ENCODE measurements at places on chromosomes 2 and 18.

DNA sequence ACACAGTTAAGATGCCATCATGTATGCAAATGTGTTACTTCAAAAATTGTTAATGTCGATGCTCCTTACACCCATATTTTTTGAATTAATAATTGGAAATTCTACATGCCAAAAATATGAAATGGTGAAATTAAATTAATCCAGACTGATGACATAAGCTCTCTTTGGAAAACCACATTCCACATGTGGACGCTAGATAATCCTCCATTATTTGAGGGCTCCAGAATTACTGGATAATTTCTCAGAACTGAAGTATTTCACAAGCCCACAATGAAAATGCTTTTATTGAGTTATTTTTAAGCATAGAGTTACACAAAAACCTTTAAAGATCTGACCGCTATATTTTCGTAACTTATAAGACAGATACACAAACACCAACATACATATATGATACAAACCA lies 47.8 kb downstream of the FARSB start:
- DNase-seq = no peak

DNA sequence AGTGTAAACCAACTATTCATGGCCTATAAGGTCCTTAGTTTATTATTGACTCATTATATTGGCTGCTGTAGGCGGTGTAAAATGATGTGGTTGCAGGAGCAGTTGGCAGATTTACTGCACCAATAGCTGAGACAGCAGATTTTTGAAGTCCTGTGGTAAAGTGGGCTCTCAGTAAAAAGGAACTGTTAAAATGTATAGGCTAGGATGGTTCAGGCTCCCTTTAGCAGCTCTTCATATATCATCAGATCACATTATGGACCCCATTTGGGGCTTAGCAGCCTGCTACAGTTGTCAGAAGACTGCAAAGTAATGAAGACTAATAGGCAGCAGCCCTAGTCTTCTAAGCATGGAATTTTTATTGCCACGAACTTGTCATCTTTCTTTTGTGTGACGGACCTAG lies 27.8 kb downstream of the MTX2 start:
- DNase-seq = no peak

DNA sequence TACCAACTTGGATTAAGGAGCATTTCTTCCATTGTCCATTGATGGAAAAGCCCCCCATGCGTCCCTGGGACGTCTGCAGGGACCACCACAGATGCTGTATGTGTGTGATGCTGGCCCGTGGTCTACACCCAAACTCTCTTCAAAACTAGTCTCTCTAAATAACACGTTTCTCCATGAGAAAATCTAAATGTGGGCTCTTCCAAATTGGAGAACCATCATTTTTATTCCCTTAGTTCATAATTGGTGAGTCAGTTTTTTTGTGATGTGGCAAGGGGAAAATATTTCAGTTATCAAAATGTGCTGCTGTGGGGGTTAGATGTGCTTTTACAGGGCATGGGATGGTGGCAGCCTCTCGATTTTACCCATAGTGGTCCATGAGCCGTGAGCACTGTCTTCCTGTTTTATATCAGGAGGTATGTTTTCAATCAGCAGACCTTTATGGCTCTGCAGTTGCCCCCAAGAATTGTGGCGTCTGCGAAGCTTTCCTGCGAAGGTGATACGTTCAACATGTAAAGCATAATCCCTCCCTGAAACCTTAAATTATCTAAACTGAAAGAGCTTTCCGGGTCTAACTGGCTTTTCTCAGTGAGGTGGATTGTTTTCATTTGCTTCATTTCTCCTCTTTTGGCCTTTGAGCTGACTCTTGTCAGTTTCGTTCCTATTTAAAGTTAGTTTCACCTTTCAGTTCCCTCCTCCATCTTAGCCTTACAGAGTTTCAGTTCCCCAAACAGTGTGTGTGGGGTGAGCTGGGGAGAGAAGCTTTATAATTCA lies 78.4 kb downstream of the SETBP1 start:
- DNase-seq = no peak

- no peak for DNase-seq
These were observed 226.4 kb upstream of the HS6ST1 start for GRCh38 chr2:128545085-128545484.

GRCh38 chr18:63697097-63697660 lies 5.6 kb upstream of the SERPINB11 start:
- no peak for DNase-seq

- no peak for DNase-seq
These were observed 1.1 kb upstream of the KDM3A start for GRCh38 chr2:86439879-86440630.

DNA sequence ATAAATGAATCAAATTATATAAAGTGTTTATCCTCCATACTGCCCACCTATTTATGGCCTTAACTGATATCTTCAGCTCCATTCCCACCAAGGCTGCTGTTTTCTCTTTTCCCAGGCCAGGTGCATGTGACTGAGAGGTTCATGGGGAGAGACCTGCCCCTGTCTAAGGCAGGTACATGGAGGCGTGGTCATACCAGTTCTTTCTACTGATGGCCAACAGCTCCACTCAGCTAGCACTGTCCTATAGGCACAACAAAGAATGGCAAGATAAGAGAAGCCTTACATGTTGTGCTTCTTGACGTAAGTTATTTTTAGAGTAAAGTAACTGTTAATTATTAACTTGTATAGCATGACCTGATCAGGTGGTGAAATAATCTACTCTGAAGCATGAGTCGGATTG lies 16.8 kb downstream of the AKAIN1 start:
- DNase-seq = no peak

DNA sequence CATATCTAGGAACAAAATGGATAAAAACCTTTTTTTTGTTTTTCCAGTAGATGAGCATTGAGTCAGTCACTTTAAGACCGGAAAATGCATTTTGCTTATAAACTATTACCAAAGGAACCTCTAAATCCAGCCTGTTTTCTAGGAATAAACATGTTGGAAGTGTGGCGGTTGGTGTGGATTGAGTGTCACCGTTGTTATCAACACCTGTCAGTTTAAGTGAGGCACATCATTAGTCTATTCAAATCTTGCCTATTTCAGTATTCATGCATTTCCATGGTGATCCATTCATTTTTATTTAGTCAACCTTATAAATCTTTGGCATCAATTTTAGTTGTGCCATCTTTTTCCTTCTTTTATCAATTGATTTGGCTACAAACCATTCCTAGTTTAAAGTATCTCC lies 3.3 kb downstream of the KLHL29 start:
- DNase-seq = no peak

DNA sequence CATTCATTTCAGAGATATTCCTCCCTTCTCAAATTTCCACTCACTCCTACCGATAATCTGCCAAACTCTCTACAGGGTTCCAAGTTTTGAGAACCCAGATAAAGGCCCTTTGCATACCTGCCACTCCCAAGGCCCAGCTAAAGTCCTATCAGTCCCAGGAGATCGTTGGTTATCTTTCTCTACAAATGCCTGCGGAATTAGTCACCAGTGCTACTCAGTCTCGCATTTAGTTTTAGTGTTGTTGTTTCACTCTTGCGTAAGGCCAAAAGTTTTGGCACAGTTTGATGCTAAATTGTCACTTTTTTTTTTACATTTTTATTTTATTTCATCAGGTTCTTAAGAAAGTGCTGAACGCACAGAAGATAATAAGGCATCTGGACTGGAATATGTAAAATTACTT lies 29.2 kb upstream of the SETBP1 start:
- DNase-seq = peak; percentile 38

DNA sequence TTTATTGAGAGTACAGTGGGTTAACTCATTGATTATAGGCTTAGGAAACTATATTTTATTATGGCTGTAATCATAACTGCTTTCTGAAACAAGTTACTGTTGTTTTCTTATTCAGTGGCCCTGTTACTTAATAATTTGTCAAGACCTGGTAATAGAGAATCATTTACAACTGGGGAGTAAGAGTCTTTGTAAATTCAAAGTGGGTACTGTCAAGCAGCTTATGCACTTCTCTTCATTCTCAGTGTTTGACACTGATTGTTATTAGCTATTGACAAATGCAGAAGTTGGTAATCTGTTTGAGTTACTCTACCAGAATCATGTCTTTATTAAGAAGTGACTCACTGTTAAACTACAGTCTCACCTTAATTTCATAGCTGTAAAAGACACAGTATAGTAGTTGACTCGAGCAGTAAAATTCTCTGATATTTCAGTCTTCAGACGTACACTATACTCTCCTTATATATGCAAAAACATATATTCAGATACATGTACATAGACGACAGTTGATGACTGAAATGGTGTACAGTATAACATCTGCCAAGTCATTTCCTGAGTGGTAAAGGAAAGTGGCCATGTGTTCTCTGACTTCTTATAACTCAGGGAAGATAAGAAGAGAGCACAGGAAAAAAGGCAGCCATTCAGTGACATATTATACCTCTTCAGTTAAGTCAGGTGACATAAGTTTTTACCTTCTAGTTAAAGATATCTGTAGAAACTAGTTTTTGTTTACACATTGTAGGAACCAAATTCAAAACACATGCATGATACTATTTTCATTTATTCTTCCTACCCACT lies 36.0 kb upstream of the TTC27 start:
- DNase-seq = no peak

DNA sequence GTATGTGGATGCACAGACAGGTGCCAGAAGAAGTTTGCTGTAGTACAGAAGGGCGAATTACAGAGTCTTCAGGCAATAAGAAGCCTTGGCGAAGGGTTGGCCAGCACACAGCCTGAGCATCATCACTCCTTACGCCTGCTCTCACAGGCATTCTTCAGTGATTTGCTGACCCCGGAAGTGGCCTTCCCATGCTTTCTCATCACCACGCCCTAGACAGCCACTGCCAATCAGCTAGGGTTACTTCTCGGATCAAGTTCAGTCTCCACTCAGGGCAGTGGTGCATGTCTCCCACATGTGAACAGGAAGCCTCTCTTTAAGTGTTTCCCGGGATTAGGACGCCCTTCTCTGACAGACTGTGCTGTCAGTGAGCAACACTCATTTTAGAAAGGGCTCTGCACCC lies 81.8 kb downstream of the C1QL2 start:
- no peak for DNase-seq

GRCh38 chr2:6855860-6856547 lies 9.7 kb downstream of the CMPK2 start:
- no peak for DNase-seq

- DNase-seq = no peak
These were observed 36.7 kb downstream of the TTC39C start for GRCh38 chr18:24051031-24051947.

DNA sequence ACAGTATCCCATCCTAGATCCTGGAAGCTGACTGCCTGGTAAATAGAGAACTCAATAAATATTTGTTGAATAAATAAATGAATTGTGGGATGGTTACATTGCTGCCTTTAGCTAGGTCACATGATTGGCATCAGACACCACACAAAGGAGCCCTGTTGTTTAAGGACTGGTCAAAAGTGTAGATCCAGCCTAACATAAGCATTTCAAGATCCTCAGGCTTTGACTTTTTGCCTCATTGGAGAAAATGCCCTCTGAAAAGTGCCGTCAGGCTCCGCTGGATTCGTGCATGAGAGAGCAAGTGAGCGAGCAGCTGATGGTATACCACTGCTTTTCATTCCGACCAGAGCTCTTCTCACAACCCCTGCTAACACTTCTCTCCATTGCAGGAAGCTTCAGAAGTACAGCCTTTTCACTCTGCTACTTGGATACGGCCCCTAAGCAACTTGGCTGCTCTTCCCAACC lies 1.3 kb upstream of the ZNF24 start:
- no peak for DNase-seq

DNA sequence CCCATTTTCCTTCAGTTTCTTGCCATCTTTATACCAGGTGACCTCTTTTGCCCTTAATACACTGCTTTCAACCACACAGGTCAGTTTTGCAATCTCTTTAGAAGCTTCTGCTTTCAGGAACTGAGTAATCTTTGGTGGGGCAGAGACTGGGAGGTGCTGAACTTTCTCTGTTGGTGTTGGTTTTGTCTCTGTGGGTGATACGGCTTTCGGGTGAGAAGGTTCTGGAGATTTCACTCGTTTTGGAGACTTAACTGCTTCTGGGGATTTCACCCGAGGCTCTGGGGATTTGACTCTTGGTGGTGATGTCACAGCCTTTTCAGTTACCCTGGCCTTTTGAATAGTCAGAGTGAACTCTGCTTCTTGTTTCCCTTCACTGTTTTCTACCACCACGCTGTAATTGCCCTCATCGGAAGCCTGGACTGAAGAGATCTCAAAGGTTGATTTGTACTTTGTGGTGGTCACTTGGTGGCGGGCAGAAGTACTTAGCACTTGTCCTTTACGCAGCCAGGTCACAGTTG lies 50.4 kb downstream of the PLEKHA3 start:
- no peak for DNase-seq

DNA sequence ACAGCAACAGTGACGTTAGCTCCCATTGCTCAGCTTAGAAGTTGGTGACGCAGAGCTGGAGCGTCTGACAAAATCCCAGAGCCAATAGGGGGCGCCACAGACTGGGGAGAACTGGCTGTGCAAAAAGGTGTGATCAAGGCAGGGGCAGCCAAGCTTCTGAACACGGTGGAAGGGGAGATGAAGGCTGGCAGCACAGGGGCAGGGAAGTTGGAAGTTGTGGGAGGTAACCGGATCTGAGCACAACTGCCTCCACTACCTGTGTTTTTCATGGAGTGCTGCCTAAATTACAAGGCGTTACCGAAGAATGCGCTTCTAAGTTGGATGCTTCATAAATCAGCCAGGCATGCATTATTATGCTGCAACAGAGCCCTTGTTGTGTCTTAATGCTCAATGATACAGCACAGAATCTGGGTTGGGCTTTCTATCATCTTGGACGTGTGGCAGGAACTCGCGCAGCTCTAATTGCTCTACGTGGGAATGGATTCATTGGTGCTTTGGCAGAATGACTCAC lies 370.0 kb downstream of the SLC4A3 start:
- DNase-seq = peak; percentile 35

DNA sequence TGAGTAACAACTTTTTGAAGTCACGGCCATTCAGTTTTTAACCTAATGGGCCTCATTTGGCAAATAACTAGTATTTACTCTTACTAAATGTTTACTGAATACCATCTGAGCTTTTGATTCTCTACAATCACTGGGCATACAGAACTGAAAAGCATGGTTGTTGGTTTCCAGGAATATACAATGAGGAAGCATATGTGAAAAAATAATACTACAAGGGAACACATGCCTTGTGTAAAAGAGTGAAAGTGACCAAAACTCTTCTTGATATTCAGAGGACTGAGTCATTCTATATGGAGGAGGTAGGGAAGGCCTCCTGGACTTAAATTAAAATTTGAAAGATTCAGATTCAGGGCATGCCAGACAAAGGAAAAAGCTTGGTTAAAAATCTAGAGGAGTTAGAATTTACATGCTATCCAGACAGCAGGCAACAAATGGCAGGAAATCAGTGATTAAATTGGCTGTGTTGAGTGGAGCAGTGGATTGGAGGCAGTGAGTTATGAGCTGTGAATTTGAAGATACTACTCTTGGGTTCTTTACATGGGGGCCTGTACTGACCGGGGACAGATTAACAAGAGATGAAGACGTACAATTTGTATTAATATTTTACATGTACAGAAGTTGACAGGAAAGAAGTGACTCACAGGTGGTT lies 53.6 kb upstream of the NRXN1 start:
- no peak for DNase-seq

- DNase-seq = no peak
These were observed 4.2 kb downstream of the IL1RN start for GRCh38 chr2:113131352-113132185.

DNA sequence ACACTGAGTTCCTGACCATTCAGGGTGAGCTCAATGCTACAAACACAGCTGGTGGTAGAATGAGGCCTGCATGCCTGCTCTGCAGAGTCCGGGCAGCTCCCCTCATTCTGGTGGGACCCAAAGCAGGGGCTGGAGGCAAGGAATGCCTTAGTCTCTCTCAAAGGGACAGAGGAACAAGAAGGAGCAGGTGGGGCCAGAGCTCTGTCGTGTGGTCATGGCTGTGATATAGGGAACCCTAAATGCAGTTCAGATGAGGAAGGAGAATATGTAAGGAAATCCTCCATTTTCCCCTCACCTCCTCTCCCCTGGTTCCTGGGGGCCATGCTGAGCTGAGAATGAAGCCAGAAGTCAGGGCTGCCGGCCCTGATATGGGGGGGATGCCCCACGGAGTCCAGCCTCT lies 334.3 kb downstream of the CYP26B1 start:
- DNase-seq = no peak
